Kidney capillary endothelial cell (primary cell): ENCODE measurements at places on chromosomes 3 and 15.

DNA sequence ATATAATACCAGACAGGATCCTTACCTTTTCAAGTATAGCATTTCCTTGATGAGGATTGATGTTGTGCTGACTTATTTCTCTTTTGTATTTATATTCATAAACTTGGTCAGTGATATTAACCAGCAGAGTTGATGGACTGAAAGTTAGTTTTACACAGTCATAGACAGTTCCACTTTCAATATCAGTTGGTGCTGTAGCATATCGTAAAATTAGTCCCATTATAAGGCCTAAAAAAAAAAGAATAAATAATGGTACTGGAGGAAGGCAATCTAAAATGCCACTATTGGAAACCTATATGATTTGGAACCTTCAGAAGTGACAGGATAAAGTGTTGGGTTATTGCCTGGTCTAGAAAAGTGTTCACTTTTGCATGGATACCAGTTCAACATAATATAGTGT lies 16.3 kb downstream of the SLC9A9 start:
- DNase-seq = no peak

DNA sequence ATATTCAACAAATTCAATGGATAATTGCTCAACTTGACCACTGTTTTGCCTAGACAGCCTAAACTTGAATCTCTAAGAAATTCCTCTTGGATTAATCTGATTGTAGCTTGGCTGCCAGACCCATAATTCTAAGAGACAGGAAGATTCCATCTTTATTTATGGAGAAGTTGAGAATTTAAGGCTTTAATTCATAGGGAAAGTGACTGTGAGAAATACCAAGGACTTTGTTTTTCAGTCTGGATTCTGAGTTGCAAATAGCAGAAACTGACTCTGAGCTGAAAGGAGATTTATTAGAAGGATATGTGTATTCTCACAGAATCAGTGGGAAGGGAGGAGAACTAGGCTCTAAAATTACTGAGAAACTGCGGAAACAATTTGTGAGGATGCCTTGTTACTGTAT lies 195.7 kb downstream of the OXSM start:
- DNase-seq = no peak

DNA sequence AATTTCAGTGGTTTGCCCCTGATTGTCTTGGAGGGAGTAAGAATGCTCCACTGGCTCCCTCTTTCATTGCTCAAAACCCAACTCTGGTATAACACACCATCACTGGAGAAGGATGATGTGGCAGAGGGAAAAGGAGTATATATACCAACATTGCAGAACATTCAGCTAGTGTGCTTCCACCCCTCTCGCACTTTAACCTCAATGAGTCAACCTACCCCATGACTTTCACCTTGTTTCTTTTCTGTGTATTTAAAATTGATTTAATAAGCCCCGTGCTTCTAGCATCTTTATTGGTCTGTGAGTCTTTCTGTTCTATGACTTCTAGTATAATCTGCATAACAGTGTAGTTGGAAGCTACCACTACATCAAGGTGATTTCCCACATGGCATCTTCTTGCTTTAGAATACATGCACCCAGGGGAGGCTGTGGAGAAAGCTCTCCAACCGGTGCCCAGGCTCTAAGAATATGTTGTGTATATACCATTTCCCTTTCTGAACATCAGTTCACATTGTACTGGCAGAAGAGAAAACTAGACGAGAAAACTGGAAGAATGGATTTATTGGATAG lies 595.1 kb upstream of the TGFBR2 start:
- DNase-seq = no peak

DNA sequence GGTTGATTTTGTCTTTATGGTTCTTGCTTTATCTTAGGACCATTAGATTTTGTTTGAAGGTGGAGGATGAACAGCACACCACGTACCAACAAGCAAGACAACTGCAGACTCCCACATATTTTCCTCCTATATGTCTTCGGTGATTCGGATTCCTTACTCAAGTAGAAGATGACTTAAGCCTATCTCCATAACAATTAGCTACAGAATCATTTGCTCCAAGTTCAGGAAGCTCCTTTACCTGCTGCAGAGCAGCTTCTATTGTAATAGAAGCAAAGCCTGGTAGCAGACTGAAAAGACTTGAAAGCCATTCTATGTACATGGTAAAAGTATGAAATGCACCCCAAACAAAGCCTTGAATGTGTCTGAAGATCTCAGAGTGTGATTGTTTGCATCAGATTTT lies 229.0 kb downstream of the SOX2 start:
- DNase-seq = no peak

- no peak for DNase-seq
Measured at GRCh38 chr3:110615454-110615853, 456.2 kb upstream of the NECTIN3 start.

GRCh38 chr3:87025661-87026645 lies 35.0 kb upstream of the VGLL3 start:
- no peak for DNase-seq

- no peak for DNase-seq
Measured at GRCh38 chr15:24858737-24859601, 95.8 kb upstream of the SNRPN start.

DNA sequence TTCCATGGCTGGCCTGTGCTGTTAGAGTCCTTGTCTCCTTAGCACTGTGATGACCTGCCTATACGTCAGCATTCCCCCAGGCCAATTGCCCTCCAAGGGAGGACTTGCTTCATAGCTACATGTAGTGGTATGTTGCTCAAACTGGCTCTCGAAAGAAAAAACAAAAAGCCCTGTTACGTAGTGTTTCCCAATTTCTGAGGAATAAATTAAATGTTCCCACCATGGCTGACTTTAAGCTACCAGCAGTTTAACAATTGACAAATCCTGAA lies 54.6 kb downstream of the WNT7A start:
- no peak for DNase-seq

DNA sequence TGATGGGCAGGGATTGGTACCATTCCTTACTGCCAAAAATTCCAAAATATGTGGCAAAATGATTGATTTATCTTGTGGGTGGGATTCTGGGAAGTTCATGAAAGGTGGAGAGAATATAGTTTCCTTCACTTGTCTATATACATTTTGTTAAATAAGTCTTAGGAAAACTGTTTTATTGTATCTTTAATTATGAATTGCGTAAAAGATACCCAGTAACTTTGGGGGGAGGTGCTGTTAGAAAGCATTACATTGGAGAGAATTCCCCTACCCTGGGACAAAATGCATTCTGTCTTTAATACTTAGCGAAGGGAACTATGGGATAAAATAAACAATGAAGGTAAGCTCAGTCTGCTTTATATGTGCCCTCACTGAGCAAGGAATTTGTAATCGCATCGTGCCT lies 4.6 kb downstream of the SETD5 start:
- no peak for DNase-seq

GRCh38 chr15:98968576-98968975 lies 39.0 kb downstream of the PGPEP1L start:
- DNase-seq = no peak

GRCh38 chr15:71547011-71547410 lies 263.3 kb upstream of the NR2E3 start:
- no peak for DNase-seq

DNA sequence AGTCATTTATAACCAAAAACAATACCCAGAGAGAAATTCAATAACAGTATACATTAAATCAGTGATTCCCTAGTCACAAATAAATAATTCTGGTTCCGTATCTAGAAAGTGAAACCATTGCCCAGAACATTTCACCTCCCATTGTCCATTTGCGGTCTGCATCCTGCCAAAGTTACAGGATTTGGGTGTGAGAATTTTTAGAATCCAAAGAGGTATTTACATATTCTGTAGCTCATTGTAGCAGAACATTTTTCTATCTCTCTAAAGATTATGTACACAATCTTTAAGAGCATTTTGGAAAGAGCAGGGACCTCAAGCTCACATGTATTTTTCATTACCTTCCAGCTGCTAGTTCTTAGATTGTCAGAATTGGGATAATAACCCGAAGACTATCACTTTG lies 261.6 kb downstream of the CHL1 start:
- DNase-seq = no peak

GRCh38 chr3:60355825-60356224 lies 895.4 kb downstream of the FHIT start:
- DNase-seq = no peak

DNA sequence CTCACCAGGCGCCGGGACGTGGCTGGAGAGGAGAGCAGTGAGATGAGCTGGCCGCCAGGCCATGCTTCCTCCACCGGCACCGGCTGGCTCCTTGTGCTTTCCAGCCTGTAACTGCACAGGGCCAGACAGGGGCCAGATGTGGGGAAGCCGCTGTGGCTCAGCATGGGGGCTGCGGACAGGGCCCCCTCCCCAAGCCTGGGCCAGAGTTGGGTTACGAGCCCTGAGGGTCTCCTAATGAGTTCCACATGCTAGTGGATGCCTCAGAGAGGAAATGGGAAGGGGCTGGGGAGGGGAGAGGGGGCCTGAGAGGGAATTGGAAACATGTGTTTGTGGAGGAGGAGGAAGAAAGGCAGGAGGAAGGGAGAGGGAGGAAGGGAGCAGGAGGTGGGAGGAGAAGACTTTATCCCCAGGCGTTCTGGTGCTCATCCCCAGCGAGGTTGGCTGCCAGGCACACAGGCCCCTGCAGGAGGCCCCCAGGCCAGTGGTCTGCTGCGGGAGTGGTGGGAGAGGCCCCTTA lies 11.7 kb upstream of the DUSP7 start:
- DNase-seq = no peak

DNA sequence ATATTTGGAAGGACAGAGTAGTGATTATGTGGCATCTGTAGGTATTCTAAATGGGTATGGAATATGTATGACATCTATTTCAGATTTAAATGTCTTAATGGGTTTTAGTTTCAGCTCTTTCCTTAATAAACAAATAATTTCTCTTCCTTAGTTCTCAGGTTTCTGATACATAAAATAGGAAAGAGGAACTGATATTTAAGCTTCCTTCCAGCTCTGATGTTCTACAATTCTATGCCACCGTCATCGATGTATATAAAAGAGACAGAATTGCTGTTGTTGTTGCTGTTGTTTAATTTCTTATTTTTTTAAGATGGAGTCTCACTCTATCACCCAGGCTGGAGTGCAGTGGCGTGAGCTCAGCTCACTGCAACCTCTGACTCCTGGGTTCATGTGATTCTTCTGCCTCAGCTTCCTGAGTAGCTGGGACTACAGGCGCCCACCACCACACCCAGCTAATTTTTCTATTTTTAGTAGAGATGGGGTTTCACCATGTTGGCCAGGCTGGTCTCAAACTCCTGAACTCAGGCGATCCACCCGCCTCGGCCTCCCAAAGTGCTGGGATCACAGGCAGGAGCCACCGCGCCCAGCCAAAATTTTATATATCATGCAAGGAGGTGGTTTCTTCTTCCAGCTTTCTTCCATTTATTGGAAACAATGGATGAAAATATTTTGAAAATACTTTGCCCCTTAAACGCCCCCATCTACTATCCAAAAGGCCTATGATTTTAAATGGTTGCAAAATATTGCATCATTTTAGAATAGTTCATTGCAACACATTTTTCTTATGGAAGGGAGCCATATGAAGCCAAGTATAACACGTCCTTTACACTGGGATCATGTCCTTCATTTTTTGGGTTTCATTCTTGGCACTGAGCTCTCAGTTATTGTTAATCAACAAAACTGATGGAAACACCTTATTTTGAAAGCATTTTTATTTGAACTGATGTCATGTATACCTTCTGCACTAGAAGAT lies 13.9 kb upstream of the C15orf61 start:
- no peak for DNase-seq

GRCh38 chr3:177992993-177993970 lies 543.0 kb upstream of the KCNMB2 start:
- no peak for DNase-seq

DNA sequence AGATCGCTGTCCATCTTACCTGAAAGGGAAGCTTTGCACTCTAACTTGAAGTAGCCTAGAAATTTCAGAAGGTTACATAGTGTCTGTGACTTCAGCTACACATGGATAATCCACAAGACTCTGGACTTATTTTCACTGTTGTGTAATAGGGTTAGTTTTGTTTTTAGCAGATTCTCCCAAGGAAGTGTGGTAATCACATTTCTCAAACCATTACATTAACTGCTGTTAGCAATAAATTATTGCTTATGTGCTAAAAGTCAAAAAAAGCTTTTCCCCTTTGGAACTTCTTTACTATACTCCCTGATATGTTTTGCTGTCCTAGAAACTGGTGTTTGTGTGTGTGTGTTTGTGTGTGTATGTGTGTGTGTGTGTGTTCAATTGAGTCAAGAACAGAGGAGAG lies 351.8 kb upstream of the TPRG1 start:
- no peak for DNase-seq

DNA sequence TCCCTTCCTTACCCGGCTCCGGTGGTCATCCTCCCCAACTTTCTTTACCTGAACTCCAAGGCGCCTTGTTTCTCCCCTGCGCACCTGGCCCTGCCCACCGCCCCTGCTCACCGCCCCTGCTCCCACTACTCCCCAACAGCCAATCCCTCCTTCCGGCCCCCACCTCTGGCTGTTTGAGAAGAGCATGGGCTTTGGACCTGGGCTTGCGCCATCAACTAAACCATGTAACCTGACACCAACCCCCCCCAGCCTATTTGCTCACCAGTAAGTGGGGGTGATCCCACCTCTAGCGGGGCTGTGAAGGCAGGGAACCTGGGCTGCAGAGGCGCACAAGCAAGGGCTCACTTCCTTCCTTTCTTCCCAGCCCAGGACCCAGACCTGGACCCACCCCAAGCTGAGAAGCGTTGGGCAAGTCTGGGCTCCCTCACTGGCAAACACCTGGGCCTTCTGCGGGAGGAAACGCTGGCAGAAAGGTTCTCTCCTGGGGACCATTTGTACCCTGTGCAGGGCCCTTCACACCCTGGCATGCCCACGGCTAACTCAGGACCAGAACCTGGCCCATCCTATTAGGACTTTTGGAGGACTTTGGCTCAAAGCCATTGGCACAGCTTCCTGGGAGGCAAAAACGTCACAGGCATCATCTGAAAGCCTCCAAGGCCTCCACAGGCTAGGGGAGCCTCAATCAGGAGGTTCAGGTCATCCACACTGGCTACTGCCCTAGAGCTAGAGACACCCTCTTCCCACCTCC lies at the start of gene PLXNB1:
Gene PLXNB1 (minus strand): TSS at position 127 of the 748 bp plus-strand sequence. CDS start 5,475 bp downstream, outside the sequence.
- no peak for DNase-seq

DNA sequence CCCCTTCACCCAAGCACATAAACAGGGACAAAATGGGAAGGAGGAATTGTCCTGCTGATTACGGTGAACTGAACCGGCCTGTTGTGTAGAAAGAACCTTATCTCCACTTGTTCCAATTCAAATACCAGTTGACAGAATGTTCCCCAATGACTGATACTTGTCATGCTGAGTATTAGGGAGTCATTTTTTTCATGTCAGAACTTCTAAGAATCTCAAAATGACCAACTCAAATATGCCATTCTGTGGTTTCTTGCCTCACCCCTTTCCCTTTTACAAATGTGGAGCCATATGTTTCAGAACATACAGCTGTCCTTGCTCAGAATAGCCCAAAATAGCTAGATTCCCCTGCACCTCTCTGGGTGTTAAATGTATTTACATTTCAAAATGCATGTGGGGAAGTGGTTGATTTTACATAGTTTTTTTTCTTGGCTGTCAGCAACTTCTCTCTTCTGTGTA lies 405.9 kb upstream of the TBL1XR1 start:
- no peak for DNase-seq

- no peak for DNase-seq
Measured at GRCh38 chr3:39712413-39713048, 96.9 kb upstream of the MYRIP start.
